ENCODE measurements at places on chromosomes 3 and 15. TPM values are rescaled to one million over a fixed set of nuclear protein-coding genes. Genes with fewer than 3 reads are reported as not detected.

The CDHR4 gene
- not detected for total RNA-seq

GRCh38 chr15:100849021-100849854 lies 30.4 kb upstream of the ALDH1A3 start:
- peak; percentile 54 for DNase-seq

DNA sequence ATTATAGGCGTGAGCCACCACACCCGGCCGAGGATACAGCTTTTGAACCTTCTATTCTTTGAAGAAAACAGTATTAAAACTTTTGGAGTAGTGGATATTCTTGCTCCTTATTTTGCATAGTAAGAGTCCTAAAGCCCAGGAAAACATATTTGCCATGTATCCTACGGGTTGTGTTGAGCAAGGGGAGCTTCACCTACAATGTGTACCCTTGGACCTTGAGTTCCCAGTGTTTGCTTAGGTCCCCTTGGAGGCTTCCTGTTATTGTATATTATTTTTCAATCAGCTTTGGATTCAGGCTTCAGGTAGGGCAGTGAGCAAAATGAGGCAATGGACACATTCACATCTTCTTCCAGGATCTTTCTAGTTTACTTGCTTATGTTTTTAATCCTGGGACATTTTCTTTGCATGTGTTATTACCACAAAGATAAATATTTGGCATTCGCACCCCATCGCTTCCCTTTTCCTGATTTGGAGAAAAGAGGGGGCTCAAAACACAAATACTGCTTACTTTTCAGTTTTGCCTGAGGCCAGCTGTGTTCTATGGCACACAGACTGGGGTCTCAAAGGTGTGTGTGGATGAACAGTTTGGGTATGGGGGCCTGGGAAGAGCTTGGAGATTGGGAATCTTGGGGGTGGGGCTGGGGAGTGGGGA lies 88.7 kb downstream of the FNDC3B start:
- DNase-seq, result no peak

The KCNH8 gene
- total RNA-seq, result under 0.01 TPM

The CIB2 gene
- 3.1 TPM for total RNA-seq

DNA sequence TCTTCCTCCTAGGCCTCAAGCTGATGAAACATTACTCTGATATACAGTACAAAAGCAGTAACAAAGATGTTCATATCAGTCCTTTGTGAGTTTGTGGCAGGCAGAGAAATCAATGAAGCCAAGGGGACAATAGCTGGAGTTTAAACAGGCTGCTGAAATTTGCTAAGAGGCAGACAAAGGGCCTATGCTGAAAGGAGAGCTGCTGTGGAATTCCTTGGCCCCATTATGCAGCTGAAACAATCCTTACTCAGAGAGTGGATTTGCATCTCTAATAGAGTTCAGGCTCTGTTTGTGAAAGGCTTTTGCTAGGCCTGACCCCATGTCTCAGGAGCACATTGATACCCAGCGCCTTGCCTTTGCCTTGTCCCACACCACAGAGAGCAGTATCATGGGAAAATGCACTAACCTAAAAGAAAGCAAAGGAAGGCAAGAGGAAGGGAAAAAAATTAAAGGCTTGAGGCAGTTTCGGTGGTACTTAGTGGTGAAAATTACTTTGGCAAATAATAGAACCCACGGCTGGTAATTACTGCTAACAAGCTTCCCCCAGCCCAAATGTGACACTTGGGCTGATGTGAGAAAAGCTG lies 195.0 kb upstream of the EPHA3 start:
- DNase-seq, result no peak

GRCh38 chr3:25257026-25257425 lies 171.0 kb upstream of the RARB start:
- DNase-seq, result peak; percentile 44

DNA sequence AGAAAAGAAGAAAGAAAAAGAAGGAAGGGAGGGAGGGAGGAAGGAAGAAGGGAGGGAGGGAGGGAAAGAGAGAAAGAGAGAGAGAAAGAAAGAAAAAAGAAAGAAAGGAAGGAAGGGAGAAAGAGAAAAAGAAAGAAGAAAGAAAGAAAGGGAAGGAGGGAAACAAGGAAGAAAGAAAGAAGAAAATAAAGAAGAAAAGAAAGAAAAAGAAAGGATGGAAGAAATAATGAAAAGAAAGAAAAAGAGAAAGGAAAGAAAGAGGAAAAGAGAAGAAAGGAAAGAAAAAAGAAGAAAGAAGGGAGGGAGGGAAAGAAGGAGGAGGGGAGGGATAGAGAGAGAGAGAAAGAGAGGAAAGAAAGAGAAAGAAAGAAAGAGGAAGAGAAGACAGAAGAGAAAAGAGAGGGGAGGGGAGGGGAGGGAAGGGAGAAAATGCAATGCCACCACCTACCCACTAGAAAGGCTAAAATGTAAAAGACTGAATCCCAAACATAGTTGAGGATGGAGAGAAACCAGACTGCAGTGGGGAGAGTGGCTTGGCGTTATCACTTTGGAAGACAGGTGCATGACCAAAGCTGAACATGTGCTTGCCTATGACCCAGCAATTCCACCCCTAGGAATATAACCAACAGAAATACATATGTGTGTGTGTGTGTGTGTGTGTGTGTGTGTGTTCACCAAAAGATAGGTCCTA lies 66.9 kb upstream of the KLF13 start:
- DNase-seq, result no peak

The PSTPIP1 gene
- 0.77 TPM for total RNA-seq

All from fibroblast of lung (primary cell).